ENCODE measurements at places on chromosomes 3 and 15. TPM values are rescaled to one million over a fixed set of nuclear protein-coding genes. Genes with fewer than 3 reads are reported as not detected.

The VIPR1 gene
- total RNA-seq, result 77.0 TPM

The CGNL1 gene
- 32.8 TPM for total RNA-seq

The BFSP2 gene
- not detected for total RNA-seq

The CELSR3 gene
- 2.0 TPM for total RNA-seq

The MINAR1 gene
- 0.37 TPM for total RNA-seq

The SLC2A2 gene
- total RNA-seq, result 0.12 TPM

The GOLGA8T gene
- 0.80 TPM for total RNA-seq

The MYZAP gene
- total RNA-seq, result 36.9 TPM

The ADAMTS17 gene
- total RNA-seq, result 6.6 TPM

The IREB2 gene
- 56.9 TPM for total RNA-seq

The AGTR1 gene
- total RNA-seq, result 3.2 TPM

Data from lung (tissue), 17 donors.